ENCODE measurements at places on chromosomes 1 and 21. TPM values are rescaled to one million over a fixed set of nuclear protein-coding genes. Genes with fewer than 3 reads are reported as not detected.
A peak's percentile ranks its signal among the peaks of the same experiment; 100 is the strongest.

GRCh38 chr21:34838956-34839820 is 170.4 kb downstream of the CLIC6 start:
- H3K27ac ChIP-seq, result no peak overlapping the region
- peaks cover 48% of the 10 kb centered on the region for H3K36me3 ChIP-seq
- no peak overlapping the region for H3K4me3 ChIP-seq
- no peak for DNase-seq

DNA sequence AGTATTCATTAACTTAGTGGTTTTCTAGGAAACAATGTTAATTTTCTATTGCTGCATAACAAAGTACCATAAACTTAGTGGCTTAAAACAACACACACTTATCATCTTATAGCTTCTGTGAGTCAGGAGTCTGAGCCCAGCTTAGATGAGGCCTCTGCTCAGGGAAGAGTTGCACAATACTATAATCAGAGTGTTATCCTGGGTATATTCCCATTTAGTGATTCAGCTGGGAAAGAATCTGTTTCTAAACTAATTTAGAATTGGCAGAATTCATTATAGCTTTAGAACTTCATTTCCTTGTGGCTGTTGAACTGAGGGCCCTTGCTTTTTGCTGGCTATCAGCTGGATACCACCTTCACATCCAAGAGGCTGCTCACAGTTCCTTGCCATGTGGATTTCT is 515.5 kb downstream of the BRINP3 start:
- DNase-seq, result no peak
- H3K27me3 ChIP-seq, result no peaks in the 10 kb centered on the region
- no peaks in the 10 kb centered on the region for H3K4me1 ChIP-seq

- peak overlapping the region; percentile 72 for H3K27ac ChIP-seq
- H3K4me1 ChIP-seq, result peaks cover 55% of the 10 kb centered on the region
- no peaks in the 10 kb centered on the region for H3K27me3 ChIP-seq
- no peak overlapping the region for H3K4me3 ChIP-seq
These were observed 2.3 kb downstream of the EDN2 start for GRCh38 chr1:41482001-41482765.

DNA sequence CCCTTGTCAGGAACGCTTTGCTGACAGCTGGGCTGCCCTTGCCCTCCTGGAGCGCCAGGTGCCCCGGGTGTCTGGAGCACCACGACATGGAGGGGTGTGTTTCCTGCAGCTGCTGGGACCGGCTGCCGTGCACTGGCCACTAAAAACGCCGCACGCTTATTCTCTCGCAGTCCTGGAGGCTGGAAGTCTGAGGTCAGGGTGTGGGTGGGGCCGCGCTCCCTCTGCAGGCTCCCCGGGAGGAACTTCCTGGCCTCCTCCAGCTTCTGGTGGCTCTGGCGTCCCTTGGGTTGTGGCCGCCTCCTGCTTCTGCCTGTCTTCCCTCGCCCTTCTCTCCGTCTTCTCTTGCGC is 28.0 kb upstream of the PLCH2 start:
- H3K27me3 ChIP-seq, result peaks cover 72% of the 10 kb centered on the region
- peaks cover 2% of the 10 kb centered on the region for H3K4me1 ChIP-seq
- H3K4me3 ChIP-seq, result no peak overlapping the region
- H3K27ac ChIP-seq, result no peak overlapping the region

GRCh38 chr1:117013309-117013858 is 11.8 kb downstream of the CD101 start:
- no peak overlapping the region for H3K4me3 ChIP-seq
- H3K36me3 ChIP-seq, result no peaks in the 10 kb centered on the region
- no peaks in the 10 kb centered on the region for H3K27me3 ChIP-seq
- H3K4me1 ChIP-seq, result no peaks in the 10 kb centered on the region
- no peak for DNase-seq

DNA sequence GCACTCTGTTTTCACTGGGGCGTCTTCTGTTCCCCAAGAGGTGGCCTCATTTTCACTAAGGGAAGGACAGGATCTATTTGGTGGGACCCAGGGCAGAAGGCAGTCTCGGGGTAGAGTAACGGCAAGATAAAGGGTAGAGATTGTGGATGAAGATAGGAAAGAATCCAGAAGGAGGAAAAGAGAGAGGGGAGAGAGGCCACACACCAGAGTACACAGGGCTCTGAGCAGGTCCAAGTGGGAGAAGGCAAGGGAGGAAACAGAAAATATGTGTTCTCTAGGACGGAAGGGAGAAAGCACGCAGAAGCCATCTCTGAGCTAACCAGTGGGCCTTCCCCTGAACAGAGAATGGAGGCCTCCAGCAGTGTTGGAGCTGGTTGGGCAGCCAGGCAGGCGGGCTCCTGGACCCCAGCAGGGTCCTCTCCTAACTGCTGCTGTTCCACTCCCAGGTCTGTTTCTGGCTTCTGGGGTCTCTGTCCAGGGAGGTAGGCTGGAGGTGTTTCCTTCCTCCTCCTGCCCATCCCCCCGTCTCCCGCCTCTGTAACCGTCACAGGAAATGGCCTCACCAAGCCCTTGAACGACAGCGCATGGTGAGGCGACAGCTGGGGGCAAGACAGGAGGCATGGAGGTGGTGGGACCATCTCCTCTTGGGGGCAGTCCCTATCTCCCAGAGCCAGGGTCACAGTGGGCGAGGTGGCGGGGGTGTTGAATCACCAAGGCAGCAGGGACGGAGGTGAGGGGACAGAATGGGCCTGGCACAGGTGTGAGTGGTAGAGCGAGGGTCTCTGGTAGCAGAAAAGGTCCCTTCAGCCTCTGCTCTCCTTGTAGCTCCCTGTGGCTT is 649 bp downstream of the PTPN7 start:
- H3K27me3 ChIP-seq, result no peaks in the 10 kb centered on the region
- H3K4me3 ChIP-seq, result peak overlapping the region; percentile 11
- no peaks in the 10 kb centered on the region for H3K36me3 ChIP-seq
- no peak overlapping the region for H3K27ac ChIP-seq
- no peak for DNase-seq

GRCh38 chr1:240192851-240193250 is 101.2 kb downstream of the FMN2 start:
- no peak overlapping the region for H3K27ac ChIP-seq
- no peak for DNase-seq
- no peaks in the 10 kb centered on the region for H3K36me3 ChIP-seq
- H3K4me1 ChIP-seq, result no peaks in the 10 kb centered on the region

GRCh38 chr1:85850238-85850637 is 142.0 kb upstream of the ZNHIT6 start:
- H3K27me3 ChIP-seq, result no peaks in the 10 kb centered on the region
- no peak for DNase-seq
- no peaks in the 10 kb centered on the region for H3K36me3 ChIP-seq
- H3K4me3 ChIP-seq, result no peak overlapping the region
- H3K4me1 ChIP-seq, result no peaks in the 10 kb centered on the region
- no peak overlapping the region for H3K27ac ChIP-seq

DNA sequence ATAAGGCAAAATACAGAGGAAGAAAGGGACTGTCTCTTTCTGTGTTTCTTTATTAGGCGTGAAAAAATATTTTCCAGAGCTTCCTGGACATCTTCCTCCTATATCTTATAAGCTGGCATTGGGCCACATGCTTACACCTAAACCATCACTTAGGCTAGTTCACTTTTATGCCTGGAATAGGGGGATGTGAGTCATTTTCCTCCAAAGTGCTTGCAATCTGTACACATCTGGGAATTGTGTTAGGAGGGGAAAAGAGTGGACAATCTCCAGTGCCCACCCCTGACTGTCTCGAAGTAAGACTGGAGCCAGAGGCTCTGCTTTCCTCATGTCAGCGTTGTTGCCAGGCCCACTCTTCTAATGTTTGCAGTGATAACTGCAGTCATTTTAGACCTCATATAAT is 29.9 kb downstream of the GIPC2 start:
- H3K4me1 ChIP-seq, result peaks cover 37% of the 10 kb centered on the region
- no peaks in the 10 kb centered on the region for H3K36me3 ChIP-seq
- no peak overlapping the region for H3K27ac ChIP-seq
- no peak for DNase-seq
- H3K4me3 ChIP-seq, result no peak overlapping the region
- H3K27me3 ChIP-seq, result no peaks in the 10 kb centered on the region

DNA sequence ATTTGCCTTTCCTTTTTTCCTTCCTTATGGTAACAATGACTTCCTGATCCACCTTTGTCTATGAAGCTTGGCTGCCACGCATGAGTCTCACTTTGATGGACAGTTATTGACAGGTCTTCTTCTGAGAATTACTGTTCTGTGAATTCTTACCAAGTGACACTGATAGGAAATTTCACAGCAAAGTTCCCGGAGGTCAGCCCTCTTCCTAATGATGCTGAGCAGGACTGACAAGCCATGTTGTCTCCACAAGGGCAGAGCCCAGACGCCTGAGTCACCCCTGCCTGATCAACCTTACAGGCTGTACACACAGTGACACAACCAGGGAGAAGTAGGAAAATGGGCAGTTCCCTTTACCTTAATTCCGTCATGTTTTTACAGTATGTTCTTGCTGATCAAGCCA is 44.2 kb downstream of the ZC3H11B start:
- H3K4me3 ChIP-seq, result no peak overlapping the region
- H3K27ac ChIP-seq, result no peak overlapping the region
- DNase-seq, result no peak
- no peaks in the 10 kb centered on the region for H3K4me1 ChIP-seq
- no peaks in the 10 kb centered on the region for H3K27me3 ChIP-seq

DNA sequence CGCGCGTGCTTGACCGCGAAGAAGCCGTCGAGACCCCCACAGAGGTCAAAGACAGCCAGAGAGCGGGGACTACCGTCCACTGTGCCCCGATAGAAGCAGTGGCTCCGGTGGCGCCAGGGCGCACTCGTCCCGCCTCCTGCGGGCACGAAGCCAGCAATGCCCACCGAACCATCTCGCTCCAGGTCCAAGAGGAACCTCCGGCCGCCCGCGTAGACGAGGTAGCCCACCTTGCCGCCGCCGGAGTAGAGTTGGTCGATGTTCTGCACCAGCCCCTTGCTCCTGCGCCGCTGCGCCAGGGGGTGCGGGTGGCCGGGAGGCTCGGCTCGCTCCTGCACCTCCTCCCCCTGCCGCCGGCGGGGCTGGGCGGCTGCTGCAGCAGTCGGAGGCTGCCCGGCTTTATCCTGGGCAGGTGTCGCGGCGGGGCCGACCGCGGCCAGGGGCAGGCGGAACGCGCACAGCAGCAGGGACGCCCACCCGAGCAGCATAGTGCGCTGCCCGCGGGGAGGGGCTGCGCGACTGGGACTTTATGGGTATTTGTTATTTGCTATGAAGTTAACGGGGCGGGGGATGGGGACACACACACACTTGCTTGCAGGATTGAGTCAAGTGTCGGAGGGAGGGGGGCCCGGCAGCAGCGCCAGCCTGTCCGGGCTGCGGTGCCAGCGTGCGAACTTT is 844 bp downstream of the ADAMTS5 start:
- H3K27ac ChIP-seq, result peak overlapping the region; percentile 64
- H3K36me3 ChIP-seq, result no peaks in the 10 kb centered on the region
- DNase-seq, result peak; percentile 38
- peak overlapping the region; percentile 74 for H3K4me3 ChIP-seq

GRCh38 chr1:46589529-46589928 is 14.5 kb downstream of the MKNK1 start:
- H3K27me3 ChIP-seq, result no peaks in the 10 kb centered on the region
- H3K4me1 ChIP-seq, result no peaks in the 10 kb centered on the region
- DNase-seq, result no peak
- no peak overlapping the region for H3K4me3 ChIP-seq
- H3K27ac ChIP-seq, result no peak overlapping the region

GRCh38 chr1:38029685-38030511 is 16.7 kb downstream of the POU3F1 start:
- peak overlapping the region; percentile 72 for H3K27ac ChIP-seq
- peak overlapping the region; percentile 15 for H3K4me3 ChIP-seq
- H3K27me3 ChIP-seq, result no peaks in the 10 kb centered on the region

DNA sequence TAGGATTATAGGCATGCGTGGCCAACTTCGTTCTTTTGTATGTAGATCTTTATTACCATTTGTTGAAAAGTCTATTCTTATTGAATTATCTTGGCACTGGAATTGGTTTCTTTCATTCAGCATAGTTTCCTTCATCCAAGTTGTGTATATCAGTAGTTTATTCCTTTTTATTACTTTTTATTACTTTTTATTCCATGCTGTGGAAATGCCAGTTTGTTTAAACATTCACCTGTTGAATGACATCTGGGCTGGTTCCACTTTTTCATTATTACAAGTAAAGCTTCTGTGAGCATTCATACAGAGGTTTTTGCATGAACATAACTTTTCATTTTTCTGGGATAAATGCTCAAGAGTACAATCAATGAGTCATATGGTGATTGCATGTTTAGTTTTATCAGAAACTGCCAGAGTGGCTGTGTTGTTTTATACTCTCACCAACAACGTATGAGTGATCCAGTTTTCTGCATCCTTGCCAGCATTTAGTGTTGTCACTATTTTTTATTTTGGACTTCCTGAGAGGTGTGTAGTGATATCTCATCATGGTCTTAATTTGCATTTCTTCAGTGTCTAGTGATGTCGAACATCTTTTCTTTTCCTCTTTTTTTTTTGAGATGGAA is 28.6 kb downstream of the PTPRU start:
- H3K36me3 ChIP-seq, result peaks cover 21% of the 10 kb centered on the region
- no peak for DNase-seq
- no peaks in the 10 kb centered on the region for H3K27me3 ChIP-seq
- H3K27ac ChIP-seq, result no peak overlapping the region
- no peak overlapping the region for H3K4me3 ChIP-seq

GRCh38 chr21:15423676-15424445 is 305.9 kb upstream of the USP25 start:
- H3K4me3 ChIP-seq, result no peak overlapping the region
- no peak for DNase-seq

DNA sequence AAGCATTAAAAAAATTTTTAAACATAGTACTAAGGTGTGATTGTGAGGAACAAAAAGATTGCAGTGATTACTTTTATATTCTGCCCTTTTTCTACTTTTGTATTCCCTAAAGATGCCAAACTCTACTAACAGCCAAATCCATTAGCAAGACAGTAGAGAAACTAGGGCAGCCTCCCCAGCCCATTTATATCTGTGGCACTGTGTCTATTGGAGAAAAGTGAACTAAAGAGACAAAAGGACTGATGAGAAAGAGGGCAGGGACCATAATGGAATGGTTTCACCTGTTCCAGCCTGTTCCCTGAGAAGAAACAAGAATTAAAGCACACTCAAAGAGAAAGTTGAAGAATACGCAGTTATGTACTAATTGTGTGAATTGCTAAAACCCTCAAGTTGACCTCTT is 56.6 kb downstream of the ATG4C start:
- no peak overlapping the region for H3K4me3 ChIP-seq
- DNase-seq, result no peak
- no peak overlapping the region for H3K27ac ChIP-seq
- no peaks in the 10 kb centered on the region for H3K36me3 ChIP-seq
- H3K4me1 ChIP-seq, result no peaks in the 10 kb centered on the region
- H3K27me3 ChIP-seq, result no peaks in the 10 kb centered on the region

DNA sequence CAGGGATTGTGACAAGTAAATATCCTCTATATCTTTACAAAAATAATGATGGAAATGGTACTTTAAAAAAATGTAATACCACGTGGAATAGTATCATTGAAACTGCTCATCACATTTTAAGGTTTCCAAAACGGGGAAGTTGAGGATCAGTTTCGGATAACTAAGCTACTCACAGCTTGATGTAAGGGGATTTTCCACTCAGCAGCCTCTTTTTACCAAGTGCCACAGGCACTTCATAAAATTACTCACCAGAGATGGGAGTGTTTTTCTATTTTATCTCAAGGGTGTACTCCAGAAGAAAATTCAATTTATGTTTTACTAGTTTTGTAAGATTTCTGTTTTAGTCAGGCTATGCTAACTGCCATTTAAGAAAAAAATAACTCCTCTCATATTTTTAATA is 91.7 kb downstream of the TPR start:
- H3K27me3 ChIP-seq, result no peaks in the 10 kb centered on the region
- H3K4me1 ChIP-seq, result no peaks in the 10 kb centered on the region
- no peak overlapping the region for H3K4me3 ChIP-seq
- H3K36me3 ChIP-seq, result no peaks in the 10 kb centered on the region
- H3K27ac ChIP-seq, result no peak overlapping the region

PLA2G4A gene
- 0.39 TPM for polyA plus RNA-seq

MROH9 gene
- polyA plus RNA-seq, result not detected

LENEP gene
- polyA plus RNA-seq, result not detected

C4BPA gene
- not detected for polyA plus RNA-seq

PHLDA3 gene
- 42.3 TPM for polyA plus RNA-seq

TSSK3 gene
- 0.10 TPM for polyA plus RNA-seq

HSPB7 gene
- polyA plus RNA-seq, result 2,058 TPM

All from psoas muscle (tissue), 8 donors.